IMR-90 (cell line): ENCODE measurements at places on chromosomes 4 and X. TPM values are rescaled to one million over a fixed set of nuclear protein-coding genes. Genes with fewer than 3 reads are reported as not detected.

Gene USP17L29
- not detected in 2 replicates for total RNA-seq

Gene HSPA4L
- total RNA-seq: 2.3 and 3.9 TPM in 2 replicates

Gene MAGEA2B
- total RNA-seq: not detected in 2 replicates

Gene SMIM10
- total RNA-seq: 2.3 and 3.6 TPM in 2 replicates

Gene GPC3
- not detected in 2 replicates for total RNA-seq

Gene SMIM10L2A
- under 0.01 TPM in 2 replicates for total RNA-seq

Gene PDGFRA
- 157 and 168 TPM in 2 replicates for total RNA-seq

Gene SHOX
- total RNA-seq: not detected in 2 replicates

Gene VCX3B
- total RNA-seq: not detected in 2 replicates

Gene CT47B1
- not detected in 2 replicates for total RNA-seq

Gene PNMA5
- not detected in 2 replicates for total RNA-seq

Gene NPY2R
- not detected in 2 replicates for total RNA-seq

Gene SPANXA1
- not detected in 2 replicates for total RNA-seq

Gene UCP1
- total RNA-seq: not detected in 2 replicates

Gene FAM3A
- 14.0 and 15.0 TPM in 2 replicates for total RNA-seq

Gene MAGEA12
- total RNA-seq: not detected in 2 replicates

- DNase-seq: peak; percentile 2
Measured at GRCh38 chr4:54840992-54841768, 183.4 kb downstream of the KIT start.

GRCh38 chrX:150062292-150063137 is 124.2 kb upstream of the EOLA2 start:
- DNase-seq: peak; percentile 69

GRCh38 chr4:41144812-41145211 is 69.5 kb downstream of the APBB2 start:
- DNase-seq: no peak

DNA sequence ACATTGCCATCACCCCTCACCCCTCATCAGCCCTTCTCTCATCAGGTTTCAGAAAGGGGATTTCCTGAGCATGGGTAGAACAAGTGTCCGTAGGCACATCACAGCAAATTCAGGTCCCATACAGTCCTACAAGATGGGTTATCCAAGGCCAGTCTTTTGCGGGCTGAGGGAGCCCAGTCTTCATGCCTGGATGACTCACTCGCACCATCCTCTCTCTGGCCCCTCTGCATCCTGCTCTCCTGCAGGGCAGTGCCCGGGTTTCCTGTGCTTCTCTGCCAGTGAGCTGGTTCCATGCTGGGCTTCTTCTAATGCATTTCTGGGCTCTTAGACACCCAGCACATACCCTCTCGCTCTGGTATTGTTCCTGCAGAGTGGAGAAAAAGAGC is 7.3 kb upstream of the INTS6L start:
- no peak for DNase-seq

DNA sequence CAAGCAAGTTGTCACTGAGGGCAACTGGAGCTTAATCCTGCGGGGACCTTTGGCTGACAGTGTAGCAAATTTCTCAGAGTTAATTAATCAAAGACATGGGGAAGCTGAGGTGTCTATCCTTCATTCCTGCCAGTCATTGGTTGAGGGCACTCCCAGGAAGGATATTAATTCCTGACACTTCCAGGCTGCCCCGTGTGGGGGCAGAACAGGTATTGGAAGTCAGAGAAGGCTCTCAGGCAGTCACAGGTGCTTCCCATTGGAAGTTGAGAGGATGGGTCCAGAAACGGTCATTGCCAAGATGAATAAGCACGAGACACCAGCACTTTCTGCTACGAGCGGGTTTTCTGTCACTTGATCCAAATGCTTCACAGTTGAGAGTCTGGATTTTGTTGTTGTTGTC is 29.1 kb upstream of the CD38 start:
- DNase-seq: no peak

DNA sequence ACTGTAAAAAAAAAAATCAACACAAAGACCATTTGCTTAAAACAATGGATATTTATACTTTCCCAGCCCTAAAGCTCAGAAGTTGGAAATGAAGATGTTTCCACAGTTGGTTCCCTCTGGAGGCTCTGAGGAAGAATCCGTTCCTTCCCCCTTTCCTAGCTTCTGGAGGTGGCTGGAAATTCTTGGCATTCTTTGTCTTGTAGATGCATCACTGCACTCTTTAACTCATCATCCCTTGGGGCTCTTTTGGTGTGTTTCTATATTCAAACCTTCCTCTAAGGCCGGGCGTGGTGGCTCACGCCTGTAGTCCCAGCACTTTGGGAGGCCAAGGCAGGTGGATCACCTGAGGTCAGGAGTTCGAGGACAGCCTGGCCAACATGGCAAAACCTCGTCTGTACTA is 78.7 kb downstream of the VCX3A start:
- DNase-seq: no peak

DNA sequence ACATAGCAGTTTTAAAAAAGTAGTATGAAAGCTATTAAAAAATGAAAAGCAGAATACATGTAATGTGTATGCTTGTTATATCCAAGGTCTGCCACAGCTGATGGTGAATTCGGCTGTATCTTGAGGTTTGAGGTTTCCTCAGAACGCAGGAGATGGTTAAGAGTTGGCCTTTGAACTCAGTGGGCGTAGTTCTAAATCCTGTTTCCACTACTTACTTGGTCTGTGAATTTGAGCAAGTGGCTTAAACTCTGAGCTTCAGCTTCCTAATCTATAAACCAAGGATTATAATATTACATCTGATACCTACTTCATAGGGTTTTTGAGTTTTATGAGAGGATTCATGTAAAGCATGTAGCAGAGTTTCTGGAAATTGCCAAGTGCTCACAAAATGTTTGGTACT is 125.2 kb downstream of the STIM2 start:
- DNase-seq: no peak

DNA sequence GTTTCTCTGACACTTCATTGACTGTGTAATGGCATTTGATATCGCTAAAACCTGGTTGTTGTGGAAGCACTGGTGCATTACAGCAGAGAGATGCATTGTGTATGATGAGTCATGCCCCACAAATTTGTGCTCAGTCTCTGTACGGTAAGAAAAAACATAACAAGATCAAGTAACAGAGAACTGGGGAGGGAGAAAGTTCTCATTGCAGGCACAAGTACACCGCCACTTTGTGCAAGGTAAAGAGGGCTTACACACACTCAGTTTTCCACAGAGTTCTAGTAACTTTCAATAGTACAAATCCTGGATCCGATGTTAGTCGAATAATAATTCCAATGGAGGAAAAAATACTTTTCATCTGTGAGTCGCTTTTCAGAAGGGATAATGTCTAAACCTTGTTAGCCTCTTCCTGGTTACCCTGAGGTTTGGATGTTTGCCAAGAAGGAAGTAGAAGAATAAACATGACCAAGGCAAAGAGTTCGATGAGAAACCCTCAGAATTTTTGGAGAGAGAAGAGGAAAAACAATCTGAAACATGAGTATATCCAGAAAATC is 512.5 kb upstream of the SLIT2 start:
- peak; percentile 95 for DNase-seq

GRCh38 chr4:78863254-78863869 is 75.9 kb downstream of the PAQR3 start:
- no peak for DNase-seq

GRCh38 chr4:158885564-158885963 is 116.7 kb downstream of the FNIP2 start:
- no peak for DNase-seq

DNA sequence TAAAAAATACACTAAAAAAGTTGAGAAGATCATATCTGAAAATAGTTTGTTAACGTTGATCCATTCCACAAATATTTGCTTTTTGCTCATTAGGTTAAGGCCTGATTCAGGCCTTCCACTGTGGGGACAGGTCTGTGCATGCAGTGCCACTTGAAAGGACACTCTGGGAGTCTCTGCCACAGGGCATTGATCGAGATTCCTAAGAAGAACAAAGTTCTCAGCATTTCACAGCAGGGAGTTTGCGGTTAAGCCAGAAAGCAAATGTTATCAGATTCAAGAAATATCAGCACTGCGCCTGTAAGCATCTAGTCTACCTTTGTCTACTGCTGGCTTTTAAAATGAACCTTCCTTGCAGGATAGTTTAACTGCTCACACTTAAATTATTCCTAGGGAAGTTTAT is 62.2 kb upstream of the TNIP3 start:
- DNase-seq: no peak

DNA sequence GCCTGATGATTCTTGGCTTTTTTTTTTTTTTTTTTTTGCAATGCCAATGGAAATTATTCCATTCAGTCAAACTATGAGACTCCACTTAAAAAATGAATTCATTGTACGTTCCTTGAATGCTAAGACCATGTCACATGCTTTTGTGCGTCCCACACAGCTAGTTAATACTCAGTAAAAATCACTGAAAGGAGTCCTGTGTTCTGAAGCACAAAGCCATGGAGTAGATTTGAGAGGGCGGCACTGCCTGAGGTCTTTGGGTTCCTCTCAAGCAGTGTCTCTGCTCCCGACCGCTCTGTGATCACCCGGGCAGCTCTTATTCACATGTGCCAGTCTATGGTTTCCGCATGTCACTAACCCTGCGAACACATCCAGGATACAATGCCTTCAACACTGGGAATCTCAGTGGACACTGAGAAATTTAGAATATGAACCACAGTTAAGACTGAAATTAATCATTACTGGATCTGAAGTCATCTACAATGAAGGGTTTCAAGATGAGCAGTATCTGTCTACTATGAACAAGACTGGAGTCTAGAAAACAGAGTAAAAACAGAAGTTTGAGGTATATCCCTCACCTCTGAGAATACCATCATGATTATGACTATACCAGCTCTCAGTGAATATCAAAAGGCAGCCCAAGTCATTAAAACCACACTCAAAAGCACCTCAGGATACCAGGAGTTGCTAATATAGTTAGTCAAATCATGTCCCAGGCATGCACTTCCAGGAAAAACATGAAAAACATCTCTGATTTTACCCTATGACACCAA is 193.0 kb downstream of the MGST2 start:
- no peak for DNase-seq

DNA sequence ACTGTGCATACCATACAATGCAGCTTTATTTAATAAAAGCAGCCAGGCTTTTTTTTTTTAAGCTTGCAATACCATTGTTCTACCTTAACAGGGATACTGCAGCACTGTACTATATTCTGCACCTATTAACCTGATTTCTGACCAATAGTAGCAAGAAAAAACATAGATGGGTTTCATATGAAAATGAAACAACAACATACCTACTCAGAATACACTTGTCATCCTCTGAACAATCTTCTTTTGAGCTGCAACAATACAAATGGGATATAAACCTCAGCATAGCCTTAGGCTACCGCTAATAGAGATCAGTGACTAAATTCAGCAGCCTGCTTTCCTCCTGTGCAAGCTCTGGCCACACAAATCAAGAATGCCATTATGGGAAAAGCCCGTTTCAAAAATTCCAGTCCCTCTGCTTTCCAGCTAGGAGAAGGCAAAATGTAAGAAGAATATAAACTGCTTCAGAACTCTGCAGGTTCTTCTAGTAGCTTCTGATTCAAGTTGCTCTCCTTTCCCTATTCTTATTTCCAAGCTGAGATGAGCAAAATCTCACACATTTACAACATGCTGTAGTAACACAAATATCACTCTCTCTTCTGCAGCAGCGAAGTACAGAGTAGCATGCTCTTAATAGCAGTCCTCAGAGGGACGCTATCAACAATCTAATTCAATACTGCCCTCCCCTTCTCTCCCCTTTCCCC is 143.4 kb downstream of the KLHL13 start:
- DNase-seq: no peak

GRCh38 chr4:73701116-73701515 is 39.3 kb upstream of the CXCL8 start:
- peak; percentile 32 for DNase-seq

DNA sequence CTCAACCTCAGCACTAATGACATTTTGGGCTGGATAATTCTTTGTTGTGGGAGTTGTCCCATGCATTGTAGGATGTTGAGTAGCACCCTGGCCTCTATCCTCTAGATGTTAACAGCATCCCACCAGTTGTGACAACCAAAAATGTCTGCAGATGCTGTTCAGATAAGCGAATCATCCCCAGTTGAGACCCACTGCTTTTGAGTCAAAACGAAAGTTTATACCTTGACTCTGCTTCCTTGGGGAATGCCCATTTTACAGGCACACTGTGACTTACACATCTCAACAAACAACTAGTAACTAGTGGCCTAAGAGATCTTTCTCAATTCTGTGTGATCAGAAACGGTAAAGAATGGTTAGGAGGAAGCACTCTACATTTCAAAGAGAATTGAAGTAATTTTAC is 37.0 kb downstream of the SEPSECS start:
- DNase-seq: no peak

GRCh38 chrX:78326401-78326800 is 1.0 kb downstream of the CYSLTR1 start:
- DNase-seq: no peak

GRCh38 chr4:83371936-83372335 is 37.3 kb upstream of the HPSE start:
- DNase-seq: no peak

- no peak for DNase-seq
Measured at GRCh38 chrX:7164174-7164573, 16.2 kb upstream of the PUDP start.

- peak; percentile 4 for DNase-seq
Measured at GRCh38 chr4:132396636-132397035, 752.5 kb upstream of the PCDH10 start.

GRCh38 chr4:144787365-144788258 is 141.7 kb downstream of the HHIP start:
- peak; percentile 49 for DNase-seq

- no peak for DNase-seq
Measured at GRCh38 chrX:136629084-136629750, 18.7 kb upstream of the CD40LG start.

- DNase-seq: no peak
Measured at GRCh38 chr4:149466446-149466845, 349.2 kb downstream of the IQCM start.

GRCh38 chrX:20434986-20435385 is 168.3 kb upstream of the RPS6KA3 start:
- DNase-seq: no peak

- DNase-seq: no peak
Measured at GRCh38 chr4:173647902-173648301, 117.9 kb upstream of the HAND2 start.

- no peak for DNase-seq
Measured at GRCh38 chr4:186605261-186605865, 50.0 kb upstream of the MTNR1A start.

GRCh38 chr4:151355155-151355554 is 29.8 kb upstream of the SH3D19 start:
- DNase-seq: no peak

GRCh38 chr4:26086621-26087441 is 172.8 kb downstream of the SMIM20 start:
- peak; percentile 56 for DNase-seq

GRCh38 chr4:56197387-56197786 is 189.9 kb downstream of the AASDH start:
- DNase-seq: no peak
